GM12891 (cell line): ENCODE measurements at places on chromosomes 6 and 20.

GRCh38 chr6:31383149-31383548, 20.2 kb upstream of the MICA start:
- DNase-seq: no peak

- DNase-seq: no peak
These were observed 119.5 kb downstream of the SCAF8 start for GRCh38 chr6:154852687-154853086.

DNA sequence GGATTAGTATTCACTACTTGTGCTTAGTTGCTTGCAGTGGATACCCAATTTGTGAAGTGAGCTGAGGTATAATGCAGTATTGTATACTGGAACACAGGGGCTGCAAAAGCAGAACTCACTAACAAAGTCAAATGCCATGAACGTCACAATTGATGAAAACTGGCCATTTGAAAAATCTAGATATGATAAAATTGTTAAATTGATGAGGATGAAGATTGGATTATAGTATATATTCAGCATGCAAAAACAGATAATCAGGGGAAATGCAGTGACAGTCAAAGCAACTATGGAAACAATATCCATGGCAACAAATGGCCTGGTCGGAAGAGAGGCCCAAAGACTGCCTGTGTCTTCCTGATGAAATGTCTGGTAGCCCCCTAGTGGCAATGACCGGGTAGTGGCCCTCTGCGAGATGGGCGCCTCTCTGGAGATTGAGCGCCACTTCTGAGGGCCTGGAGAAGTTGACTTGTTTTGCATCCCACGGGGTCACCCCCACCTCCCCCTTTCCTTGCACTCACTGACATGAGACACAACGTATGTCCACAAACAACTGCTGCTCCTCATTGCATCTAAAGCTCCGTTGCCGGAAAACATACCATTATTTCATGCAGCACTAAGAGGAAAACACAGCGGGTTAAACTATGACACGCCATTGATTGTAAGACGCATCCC, 43.6 kb downstream of the C6orf15 start:
- peak; percentile 79 for DNase-seq

- DNase-seq: no peak
These were observed 83.7 kb downstream of the FILIP1 start for GRCh38 chr6:75409928-75410327.

DNA sequence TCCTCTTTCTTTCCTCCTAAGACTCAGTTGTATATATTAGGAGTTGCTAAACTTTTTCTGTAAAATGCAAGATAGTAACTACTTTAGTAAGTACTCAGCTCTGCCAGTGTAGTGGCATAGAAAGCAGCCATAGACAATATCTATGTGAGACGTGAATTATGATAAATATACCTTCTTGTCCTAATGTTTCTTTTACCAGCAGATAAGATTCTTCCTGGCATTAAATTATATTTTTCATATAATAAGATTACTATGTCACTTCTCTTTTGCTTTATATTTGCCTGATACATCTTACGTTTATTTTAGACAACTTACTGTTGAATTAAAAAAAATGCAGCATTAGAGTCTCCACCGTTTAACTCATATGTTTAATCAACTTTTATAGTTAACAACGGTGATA, 51.7 kb downstream of the HDGFL1 start:
- no peak for DNase-seq

- no peak for DNase-seq
These were observed 75.4 kb upstream of the PBOV1 start for GRCh38 chr6:138293428-138294395.

DNA sequence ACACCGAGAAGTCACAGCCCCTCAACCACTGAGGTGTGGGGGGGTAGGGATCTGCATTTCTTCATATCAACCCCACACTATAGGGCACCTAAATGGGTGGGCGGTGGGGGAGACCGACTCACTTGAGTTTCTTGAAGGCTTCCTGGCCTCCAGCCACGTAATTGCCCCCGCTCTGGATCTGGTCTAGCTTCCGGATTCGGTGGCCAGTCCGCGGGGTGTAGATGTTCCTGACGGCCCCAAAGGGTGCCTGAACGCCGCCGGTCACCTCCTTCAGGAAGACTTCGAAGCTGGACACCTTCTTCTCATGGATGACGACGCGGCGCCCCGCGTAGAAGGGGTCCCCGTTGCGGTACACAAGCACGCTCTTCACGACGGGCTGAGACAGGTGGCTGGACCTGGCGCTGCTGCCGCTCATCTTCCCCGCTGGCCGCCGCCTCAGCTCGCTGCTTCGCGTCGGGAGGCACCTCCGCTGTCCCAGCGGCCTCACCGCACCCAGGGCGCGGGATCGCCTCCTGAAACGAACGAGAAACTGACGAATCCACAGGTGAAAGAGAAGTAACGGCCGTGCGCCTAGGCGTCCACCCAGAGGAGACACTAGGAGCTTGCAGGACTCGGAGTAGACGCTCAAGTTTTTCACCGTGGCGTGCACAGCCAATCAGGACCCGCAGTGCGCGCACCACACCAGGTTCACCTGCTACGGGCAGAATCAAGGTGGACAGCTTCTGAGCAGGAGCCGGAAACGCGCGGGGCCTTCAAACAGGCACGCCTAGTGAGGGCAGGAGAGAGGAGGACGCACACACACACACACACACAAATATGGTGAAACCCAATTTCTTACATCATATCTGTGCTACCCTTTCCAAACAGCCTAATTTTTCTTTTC, at the start of gene DCDC2:
Gene DCDC2, minus strand, starts transcription at position 724 of the 883 bp plus-strand sequence. Its CDS starts 309 bp downstream, at position 415.
- DNase-seq: no peak

DNA sequence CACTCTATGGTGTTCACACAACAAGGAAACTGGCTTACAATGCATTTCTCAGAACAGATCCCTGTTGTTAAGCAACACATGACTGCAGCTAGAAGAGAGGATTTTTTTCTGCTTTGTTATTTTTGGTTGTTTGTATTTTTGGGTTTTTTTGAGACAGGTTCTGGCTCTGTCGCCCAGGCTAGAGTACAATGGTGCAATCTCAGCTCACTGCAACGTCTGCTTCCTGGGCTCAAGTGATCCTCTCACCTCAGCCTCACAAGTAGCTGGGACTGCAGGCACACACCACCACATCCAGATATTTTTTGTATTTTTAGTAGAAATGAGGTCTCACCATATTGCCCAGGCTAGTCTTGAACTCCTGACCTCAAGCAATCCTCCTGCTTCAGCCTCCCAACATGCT, 12.7 kb downstream of the CD24 start:
- no peak for DNase-seq

GRCh38 chr20:49823152-49823847, 10.7 kb downstream of the SLC9A8 start:
- no peak for DNase-seq

- DNase-seq: no peak
These were observed 2.1 kb upstream of the ERGIC3 start for GRCh38 chr20:35539756-35540212.

DNA sequence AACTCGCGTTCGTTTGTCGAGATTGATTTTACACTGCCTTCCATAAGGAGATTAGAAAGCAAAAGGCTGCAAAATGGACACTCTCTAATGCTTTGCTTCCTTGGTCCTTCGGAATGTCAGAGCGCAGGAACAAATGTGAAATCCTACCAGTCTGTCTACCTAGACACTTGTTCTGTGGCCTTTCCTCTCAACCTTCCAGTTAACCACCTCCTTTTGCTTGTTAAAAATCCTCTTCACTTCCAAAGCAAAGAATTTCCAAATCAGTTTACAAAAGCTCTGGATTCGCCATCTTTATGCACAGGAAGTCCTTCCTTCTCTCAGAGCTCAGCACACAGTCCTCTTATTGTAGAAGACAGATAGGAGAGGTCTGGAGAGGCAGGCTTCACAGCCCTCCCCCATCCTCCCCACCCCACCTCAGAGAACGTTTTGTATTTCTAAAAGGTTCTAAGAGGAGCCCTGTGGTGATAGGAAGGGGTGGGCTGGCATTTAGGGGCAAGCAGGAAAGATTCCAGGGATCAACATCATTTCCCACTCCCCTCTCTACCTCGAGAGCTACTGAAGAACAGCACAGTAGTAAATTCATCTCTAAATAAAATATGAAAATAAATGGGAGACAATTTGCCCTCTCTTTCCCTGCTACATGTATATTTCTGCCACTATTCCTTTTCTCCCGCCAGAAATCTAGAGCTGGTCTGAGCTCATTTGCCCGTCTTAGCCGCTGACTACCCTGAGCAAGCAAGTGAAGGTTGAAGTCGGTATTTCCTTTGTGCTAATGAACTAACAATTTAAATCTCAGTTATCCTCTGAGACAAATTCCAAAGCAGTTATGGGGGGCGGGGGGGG, 18.9 kb downstream of the TFAP2A start:
- DNase-seq: no peak

DNA sequence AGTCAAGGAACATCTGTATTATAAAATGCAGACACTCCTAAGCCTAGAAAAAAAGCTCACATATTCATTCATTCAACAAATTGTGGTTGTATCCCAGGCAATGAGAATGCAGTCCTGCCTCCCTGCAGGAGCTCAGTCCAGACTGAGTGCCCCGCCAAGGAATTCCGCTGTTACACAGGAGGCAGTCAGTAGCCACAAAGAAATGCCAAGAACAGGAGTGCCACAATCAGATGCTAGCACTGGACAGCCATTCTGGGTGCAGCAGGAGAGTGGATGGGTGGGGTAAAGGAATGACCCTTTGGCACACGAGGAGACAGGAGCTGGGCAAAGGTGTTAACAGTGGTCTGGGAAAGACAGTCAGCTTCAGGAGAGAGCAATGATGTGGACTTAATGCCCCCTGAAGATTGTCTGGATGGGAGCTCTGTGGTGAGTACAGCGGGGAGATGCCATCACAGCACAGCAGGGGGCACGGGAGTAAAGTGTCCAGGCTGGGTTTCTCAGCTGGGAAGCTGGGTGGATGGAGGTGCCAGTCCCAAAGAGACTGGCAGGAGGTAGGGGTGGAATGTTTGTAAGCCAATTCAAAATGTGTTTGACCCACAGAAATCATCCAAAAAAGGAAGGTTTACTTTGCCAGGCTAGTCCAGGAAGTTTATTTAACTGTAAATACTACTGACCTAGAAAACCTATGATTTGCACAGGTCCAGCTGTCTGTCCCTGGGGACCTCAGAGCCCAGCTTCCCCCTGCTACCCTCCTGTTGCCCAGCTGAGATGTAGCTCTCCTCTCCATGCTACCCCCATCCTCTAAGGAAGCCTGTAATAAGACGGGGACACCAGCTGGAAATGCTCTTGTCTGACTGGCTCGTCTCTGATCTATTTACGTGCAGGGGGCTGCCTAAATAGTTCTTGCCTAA, 84.1 kb downstream of the SLC23A2 start:
- no peak for DNase-seq

DNA sequence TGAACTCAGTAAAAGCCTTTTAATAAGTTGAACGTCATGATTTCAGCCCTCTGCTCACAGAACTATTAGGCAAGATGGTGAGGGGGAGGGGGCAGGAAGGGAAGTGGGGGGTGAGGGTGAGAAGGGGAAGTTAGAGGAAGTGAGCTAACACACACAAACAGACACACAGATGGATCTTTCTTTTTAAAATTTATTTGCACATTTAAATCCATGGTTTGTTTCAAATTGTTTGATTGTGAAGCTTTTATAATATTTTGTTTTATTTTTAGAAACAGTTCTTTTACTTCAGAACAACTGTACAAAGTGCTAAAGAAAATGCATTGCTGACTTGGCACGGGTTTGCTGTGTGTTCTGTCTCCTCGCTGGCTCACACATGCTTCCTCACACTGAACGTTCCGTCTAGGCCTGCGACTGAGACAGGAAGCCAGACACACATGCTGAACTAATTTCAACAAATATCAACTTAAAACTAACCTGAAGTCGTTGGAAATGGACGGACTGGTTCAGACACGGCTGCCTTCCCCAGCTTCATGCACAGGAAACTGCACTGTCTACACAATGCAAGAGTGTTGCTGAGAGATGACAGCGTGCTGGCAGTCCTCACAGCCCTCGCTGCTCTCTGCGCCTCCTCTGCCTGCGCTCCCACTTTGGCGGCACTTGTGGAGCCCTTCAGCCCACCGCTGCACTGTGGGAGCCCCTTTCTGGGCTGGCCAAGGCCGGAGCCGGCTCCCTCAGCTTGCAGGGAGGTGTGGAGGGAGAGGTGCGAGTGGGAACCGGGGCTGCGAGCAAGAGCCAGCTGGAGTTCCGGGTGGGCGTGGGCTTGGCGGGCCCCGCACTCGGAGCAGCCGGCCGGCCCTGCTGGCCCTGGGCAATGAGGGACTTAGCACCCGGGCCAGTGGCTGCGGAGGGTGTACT, 8.1 kb upstream of the ZBP1 start:
- no peak for DNase-seq

- no peak for DNase-seq
These were observed 113.2 kb upstream of the KCNG1 start for GRCh38 chr20:51135926-51136715.

- no peak for DNase-seq
These were observed 87.9 kb downstream of the KIF13A start for GRCh38 chr6:17899491-17899890.

GRCh38 chr20:51628533-51629398, 86.2 kb upstream of the NFATC2 start:
- no peak for DNase-seq

- DNase-seq: no peak
These were observed 34.3 kb upstream of the FOXC1 start for GRCh38 chr6:1575210-1576041.

DNA sequence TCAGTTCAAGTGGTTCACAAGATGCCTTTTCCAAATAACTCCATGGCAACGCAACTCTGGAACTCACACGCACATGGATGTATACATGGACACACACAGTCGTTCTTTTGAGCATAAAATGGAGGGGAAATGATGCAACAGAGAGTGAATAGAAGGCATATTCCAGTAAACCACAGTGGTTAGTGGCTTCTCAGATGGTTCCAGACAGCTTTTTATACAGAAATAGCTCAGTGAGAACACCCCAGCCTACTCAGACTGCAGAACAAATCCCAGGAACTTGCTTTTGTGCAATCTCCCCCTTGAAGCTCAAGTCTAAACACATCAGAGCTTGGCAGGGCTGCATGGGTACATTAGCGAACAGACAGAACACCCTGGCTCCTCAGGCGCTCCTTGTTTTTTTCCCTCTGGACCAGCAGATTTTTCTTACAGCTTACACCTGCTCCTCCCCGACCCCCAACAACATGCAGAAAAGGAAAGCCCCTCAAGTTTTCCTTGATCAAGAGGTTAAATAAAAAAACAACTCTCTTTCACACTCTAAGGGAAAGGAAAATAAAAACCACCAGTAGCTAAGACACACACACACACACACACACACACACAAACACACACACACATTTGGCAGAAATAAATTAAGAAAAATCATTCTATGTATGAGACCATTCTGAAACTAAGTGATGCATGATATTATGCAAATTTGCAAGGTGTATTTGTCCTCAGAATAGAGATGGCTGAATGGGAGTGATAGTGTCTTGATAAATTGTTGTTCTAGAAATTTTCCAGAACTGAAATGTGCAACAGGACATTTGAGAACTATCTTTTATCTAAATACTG, 51.2 kb upstream of the RANBP9 start:
- no peak for DNase-seq

DNA sequence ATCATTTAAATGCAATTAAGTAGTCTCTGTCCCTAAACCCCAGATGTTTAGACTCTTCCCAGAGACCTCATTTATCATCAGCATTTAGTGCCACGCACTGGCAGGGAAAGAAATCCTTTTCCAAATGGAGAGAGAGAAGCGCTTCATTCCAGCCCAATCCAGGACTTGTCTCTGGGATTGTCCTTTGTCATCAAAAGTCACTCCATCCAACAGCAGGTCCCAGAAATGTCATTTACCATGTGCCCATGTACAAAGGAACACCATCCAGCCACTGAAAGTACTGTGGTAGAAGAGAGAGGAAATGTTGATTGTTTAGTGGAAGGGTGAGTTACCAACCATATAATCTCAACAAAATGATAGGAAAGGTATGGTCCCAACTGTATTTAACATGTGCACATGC, 66.9 kb upstream of the SMIM28 start:
- DNase-seq: no peak

GRCh38 chr6:141685416-141685815, 447.3 kb upstream of the GJE1 start:
- no peak for DNase-seq
